ENCODE measurements at places on chromosomes 3 and 15. TPM values are rescaled to one million over a fixed set of nuclear protein-coding genes. Genes with fewer than 3 reads are reported as not detected.

DNA sequence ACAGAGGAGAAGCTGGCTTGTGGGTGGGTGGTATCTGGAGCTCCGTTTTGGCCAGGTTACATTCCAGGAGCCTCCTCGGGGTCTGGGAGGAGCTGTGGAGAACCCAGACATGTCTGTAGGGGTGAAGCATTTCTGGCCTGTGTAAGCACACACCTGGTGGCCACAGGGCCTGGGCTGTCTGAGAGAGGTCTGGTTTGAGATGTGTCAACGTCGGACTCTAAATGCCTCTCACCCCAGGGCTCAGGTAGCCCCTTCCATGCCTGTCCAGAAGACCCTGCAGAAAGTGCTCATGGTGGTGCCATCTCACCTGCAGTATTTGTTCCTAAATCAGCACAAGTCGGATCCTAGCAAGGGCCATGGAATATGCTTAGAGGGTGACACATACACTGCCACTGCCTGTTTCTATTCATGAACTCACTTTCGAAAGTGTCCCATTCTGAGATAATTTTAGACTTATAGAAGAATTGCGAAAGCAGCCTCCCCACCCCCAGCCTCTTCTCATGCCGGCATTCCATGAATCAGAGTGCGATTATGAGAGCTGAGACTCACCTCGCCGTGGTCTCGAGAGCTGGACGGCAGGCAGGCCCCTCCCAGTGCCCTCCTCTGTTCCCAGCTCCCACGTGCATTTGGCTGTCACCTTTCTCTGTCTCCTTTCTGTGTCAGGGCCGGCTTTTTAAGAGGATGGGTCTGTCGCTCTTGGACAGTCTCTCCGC, 63.7 kb downstream of the KLF15 start:
- DNase-seq = peak; percentile 53

GRCh38 chr3:175704366-175705055, 845.4 kb downstream of the NAALADL2 start:
- no peak for DNase-seq

The SLC25A26 gene
- total RNA-seq = 34.7 TPM

DNA sequence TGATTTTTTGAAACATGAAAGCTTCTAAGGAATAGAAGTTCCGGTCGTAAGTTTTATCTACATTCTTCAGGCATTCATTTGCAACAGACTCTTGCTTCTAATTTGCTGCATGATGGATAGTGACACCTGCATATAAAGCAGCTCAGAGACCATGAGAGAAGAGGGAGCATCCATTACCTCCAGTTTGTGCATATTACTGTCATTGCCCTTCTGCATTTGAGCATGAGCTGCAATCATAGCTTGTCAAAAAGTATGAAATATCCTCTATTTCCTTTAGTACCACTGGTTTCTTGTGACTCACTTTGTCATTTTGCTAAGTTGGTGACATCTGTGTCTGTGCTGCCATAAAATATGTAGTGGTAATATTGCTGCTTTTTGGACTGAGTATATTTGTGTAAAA, 160.1 kb upstream of the STAC start:
- DNase-seq = no peak

DNA sequence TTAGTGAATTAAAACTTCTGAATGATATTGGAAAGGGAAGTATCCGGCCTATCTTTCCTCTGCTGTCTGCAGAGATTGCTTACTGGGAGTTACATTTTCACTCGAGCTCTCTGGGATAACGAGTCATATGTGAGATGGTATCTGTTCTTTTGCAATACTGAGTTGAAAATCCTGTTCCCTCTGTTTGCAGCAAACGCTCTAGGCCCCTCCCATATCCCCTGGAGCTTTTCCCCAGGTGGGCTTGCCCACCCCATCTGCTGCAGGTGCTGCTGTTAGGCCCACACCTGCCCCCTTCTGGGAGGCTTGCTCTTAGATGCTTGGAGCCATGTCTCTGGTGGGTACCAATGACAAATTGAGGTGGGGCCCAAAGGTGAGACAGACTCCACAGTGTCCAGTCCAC, 42.7 kb upstream of the MTMR10 start:
- DNase-seq = no peak

The LRRN1 gene
- total RNA-seq = 13.3 TPM

- DNase-seq = no peak
Measured at GRCh38 chr15:36992454-36992853, 107.9 kb downstream of the MEIS2 start.

Measured in thyroid gland (tissue), 4 donors.